Esophagus squamous epithelium (tissue), 5 donors: ENCODE measurements at places on chromosomes 4 and X. TPM values are rescaled to one million over a fixed set of nuclear protein-coding genes. Genes with fewer than 3 reads are reported as not detected.

DNA sequence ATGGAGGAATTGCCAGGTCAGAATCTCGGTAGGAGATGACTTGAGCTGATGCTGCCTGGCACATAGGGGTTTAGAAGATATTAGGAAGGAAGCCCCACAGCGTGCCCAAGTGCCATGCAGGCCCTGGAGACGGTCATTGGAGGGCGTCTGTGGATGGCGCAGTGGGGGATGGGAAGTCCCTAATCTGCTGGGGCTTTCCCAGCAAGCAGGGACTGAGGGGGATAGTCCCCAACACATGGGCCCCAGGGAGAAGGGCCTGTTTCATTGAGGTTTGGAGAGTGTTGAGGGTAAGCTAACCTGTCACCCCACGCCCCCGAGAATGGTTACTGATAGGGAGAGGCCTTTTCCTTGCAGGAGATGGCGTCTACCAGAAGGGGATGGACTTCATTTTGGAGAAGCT, 7.8 kb downstream of the TAFAZZIN start:
- no peak for DNase-seq

DNA sequence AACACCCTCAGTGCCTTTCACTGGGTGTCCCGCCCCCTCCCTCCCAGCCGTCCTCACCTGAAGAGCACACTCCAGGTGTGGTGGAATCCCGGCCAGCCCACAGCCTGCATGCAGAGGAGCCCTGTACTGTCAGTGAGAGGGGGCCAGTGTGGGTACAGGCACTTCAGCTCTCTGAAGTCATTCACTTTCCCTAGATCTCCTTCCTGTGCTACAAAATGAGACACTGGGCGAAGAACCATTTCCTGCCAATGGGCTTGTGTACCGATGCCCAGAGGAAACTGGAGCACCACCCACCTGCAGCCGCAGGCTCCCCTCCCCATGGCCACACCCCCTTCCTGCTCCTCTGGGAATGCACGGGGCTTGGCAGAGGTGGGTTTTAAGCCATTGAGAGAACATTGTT, 73.9 kb upstream of the C4orf50 start:
- no peak for DNase-seq

- DNase-seq: no peak
Measured at GRCh38 chrX:64975491-64975890, 759 bp downstream of the ZC4H2 start.

- DNase-seq: no peak
Measured at GRCh38 chrX:68935362-68935761, 106.5 kb downstream of the EFNB1 start.

GRCh38 chr4:167031534-167032156, 202.6 kb downstream of the SPOCK3 start:
- no peak for DNase-seq

DNA sequence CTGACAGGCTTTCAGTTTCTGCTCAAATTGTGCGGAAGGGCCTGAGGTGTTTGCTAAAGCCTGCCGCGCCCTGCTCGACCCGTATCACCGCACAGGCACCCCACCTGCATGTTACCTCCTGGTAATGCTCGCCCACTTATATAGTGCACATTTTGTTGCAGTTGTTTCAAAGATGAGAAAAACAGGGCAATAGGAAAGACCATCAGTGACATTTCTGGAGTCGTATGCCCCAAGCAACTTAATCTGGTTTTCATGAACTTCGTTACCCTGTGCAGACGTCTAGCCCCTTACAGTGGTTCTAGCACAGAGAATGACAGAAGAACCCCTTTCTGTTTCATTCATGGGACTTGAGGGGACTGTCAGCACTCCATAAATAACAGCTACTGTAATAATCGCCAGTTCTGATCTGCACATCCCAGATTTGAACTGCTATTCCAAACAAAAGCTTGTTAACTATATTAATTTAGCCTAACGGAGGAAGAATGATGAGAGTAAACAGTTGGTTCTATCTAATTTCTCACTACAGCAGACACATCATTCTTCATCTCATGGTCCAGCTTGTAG, 940 bp upstream of the DCTD start:
- no peak for DNase-seq

DNA sequence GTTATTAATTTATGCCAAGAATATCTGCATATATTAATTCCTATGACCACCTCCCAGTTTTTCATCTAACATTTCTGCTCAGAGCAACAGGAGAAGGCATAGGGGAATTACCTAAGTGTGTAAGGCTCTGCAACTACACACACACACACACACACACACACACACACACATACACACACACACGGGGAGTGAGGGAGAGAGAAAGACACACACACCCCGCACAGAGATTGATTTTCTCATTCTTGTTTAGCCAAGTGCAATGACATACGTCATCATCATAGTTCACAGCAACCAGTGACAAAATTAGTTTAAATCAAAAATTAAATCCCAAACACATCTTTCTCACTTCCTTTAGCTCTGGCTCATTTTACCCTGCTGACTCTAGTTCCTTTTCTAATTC, 203.1 kb downstream of the RBMX2 start:
- no peak for DNase-seq

GRCh38 chr4:132076829-132077228, 1072.3 kb upstream of the PCDH10 start:
- no peak for DNase-seq

The ODAPH gene
- total RNA-seq: not detected

The GDPD2 gene
- 2.3 TPM for total RNA-seq
